Skin of body (tissue), 3 donors: ENCODE measurements at places on chromosomes 11 and 22. TPM values are rescaled to one million over a fixed set of nuclear protein-coding genes. Genes with fewer than 3 reads are reported as not detected.

GRCh38 chr22:42327462-42328129 is 57.1 kb upstream of the TCF20 start:
- no peak for DNase-seq

- no peak for DNase-seq
Observed at GRCh38 chr22:36775586-36775963, 344 bp downstream of the IFT27 start.

DNA sequence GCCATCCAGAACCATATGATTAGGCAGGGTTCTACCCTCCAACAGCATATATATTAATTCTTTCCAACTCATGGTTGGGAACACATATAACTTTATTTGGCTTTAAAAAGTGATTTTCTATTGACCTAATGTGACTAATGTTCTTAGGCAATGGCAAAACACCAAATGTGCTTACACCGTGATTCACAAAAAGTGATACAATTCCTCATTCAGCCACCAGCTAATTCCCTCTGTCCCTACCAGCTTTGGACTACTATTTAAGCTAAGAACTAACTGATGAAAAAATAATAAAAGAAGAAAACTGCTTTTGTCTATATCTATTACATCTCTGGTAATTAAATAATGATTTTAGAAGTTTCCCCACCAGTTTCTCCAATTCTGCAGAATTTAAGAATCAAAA is 4.7 kb downstream of the CTSC start:
- no peak for DNase-seq

DNA sequence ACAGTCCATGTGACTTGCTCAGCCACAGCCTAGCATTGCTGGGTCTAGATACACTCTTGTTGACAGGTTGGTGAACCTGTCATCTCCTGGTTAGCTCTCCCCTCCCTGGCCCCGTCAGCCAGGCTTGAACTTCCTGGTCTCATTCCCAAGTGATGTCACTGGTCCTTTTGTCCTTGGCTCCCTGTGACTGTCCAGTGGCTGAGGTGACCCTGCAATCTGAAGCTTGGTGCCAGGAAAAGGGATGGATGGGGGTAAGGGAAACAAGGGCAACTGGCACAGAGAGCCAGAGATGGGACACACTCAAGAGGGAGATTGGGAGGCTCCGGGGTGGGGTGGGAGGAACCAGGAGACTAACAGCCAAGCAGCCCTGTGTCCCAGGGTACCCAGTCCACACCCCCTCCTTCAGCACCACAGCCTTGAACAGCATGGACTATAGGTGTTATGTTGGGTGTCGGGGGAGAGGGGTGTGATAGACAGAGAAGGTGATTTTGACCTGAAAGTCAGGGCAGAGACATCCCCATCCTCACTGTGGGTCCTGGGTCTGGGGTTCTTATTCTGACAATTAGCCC is 63.8 kb upstream of the THY1 start:
- no peak for DNase-seq

- DNase-seq, result no peak
Observed at GRCh38 chr11:112281726-112282125, 21.1 kb upstream of the PLET1 start.

GRCh38 chr11:103980108-103980507 is 56.3 kb upstream of the DDI1 start:
- DNase-seq, result no peak

DNA sequence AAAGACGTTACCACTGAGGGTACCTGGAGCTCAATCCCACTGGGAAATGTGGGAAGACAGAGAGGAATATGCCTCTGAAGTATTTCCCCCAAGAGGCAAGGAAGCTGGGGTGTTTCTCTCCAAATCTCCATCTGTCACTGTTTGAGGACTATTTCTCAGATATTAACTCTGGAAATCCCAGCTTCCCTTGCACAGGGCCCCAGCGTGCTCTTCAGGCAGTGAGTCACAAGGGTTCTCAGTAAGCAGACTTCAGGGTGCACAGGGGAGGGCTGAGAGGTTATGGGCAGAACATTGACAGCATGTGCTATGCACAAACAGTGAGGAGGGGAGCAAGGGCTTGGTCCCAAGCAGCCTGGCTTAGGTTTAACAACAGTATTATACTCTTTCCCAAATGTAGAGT is 60.9 kb upstream of the EED start:
- DNase-seq, result no peak

- DNase-seq, result no peak
Observed at GRCh38 chr11:34105957-34106504, 602 bp downstream of the NAT10 start.

SPI1 gene
- 7.5 TPM for total RNA-seq

GRCh38 chr11:19723572-19724342 is 11.1 kb downstream of the NAV2 start:
- DNase-seq, result no peak

EIF3D gene
- 191 TPM for total RNA-seq

DEUP1 gene
- total RNA-seq, result 0.59 TPM

- DNase-seq, result no peak
Observed at GRCh38 chr22:44108076-44108475, 72.6 kb upstream of the PARVG start.

DNA sequence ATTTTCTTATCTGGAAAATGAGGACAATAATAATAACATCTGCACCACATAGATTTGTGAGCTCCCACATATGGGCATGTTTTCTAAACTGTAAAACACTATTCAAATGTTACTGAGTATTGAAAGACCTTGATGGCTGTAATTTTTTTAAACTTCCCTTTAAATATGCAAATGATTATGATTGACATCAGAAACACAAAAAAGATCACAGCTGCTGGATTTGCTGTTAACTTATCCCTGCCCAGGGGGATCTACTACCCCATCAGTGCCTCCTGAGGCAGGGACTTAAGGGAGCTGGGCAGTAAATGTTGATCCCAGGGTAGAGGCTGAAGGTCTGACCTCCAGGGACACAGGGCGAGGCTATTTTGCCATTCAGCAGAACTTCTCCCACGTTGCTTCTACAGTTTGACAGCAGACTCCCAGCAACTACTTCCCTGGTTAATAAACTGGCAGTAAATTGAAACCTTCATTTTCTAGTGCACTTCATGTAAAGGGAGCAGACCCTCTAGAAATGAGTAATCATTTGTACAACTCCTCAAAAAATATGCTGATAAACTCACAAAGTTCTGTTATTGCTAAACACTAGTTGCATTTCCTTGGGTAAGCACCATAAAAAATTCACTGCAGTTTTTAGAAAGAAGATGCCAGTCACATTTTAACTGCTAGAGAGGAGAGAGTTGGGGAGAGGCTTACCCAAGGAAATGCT is 20.3 kb downstream of the TMPRSS5 start:
- no peak for DNase-seq

DNA sequence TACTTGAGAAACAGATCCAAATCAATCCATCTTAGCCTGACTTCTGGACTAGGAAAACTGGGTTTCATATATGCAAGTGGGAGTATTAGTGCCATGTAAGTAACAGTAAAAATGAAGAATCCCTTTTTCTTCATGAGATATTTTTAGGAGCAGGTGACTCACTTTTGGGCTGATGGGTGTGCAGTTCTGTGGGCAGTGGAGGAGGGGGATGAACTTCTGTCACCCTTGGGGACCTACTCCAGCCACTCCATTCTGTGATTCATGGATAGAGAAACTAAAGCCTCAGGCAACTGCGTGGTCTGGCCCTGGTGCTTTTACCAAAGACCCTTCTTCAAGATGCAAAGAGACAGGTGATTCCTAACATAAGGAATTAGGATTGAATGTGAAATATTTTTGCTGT is 208.6 kb upstream of the NARS2 start:
- no peak for DNase-seq

GRCh38 chr11:86671531-86672006 is 847 bp downstream of the ME3 start:
- DNase-seq, result no peak

DNA sequence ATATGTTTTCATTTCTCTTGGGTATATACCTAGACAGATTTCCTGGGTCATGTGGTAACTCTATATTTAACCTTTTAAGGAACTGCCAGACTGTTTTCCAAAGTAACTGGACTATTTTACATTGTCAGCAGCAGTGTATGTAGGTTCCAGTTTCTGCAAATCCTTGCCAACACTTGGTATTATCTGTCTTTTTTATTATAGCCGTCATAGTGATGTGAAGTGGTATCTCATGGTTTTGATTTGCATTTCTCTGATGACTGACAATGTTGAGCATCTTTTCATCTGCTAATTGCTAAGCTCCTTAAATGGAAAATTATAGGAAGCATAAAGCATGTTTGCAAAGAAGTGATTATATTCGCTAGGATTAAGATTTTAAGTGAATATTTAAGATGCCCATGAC is 13.9 kb downstream of the NNMT start:
- no peak for DNase-seq

DNA sequence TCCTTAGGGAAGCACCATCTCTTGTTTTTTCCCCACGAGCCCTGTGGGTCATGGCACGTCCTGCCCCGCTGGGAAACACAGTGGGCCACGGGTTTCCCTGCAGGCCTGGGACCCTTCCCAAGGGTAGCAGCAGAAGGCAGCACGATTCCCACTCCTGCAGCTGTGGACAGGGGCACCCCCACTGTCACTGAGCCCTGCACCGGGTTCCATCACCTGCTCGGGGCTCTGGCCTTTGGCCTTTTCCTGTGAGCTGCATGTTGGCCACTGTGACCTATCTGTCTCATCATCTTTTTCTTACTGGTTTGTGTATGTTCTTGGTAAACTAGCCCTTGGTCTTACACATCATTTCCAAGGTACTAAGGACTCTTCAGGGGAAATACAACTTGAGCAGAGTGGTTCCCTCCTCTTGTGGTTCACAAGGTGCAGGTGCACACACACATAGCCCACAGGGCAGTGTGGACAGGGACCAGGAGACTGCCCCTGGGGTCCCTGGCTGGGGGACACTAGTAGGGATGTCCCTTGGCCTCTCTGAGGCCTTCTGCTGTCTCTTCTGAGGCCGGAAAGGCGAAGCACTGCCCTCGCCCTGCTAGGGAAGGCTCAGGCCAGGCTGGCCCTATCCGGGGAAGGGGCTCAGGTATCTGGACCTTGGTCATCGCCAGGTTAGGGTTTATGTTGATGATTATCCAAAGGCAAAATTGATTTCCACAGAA is 19.0 kb upstream of the TXNRD2 start:
- no peak for DNase-seq

DNA sequence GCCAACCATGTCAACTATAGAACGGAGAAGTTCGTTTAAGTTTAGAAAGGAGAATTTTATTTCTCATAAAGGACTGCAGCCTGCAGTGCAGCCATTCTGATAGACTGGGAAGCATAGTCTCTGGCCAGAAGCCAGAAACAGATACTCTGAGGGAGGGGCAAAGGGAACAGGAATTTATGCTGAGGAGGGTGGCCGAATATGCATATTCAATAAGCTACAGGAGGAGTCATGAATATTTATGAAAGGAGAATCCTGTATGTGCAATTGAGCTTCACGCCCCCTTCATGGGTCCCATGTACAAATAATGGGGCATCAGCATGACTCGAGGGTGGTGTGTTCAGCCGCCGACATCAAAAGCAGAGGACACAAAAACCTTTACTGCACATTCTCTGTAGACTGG is 199.9 kb downstream of the CWF19L2 start:
- DNase-seq, result no peak

DNA sequence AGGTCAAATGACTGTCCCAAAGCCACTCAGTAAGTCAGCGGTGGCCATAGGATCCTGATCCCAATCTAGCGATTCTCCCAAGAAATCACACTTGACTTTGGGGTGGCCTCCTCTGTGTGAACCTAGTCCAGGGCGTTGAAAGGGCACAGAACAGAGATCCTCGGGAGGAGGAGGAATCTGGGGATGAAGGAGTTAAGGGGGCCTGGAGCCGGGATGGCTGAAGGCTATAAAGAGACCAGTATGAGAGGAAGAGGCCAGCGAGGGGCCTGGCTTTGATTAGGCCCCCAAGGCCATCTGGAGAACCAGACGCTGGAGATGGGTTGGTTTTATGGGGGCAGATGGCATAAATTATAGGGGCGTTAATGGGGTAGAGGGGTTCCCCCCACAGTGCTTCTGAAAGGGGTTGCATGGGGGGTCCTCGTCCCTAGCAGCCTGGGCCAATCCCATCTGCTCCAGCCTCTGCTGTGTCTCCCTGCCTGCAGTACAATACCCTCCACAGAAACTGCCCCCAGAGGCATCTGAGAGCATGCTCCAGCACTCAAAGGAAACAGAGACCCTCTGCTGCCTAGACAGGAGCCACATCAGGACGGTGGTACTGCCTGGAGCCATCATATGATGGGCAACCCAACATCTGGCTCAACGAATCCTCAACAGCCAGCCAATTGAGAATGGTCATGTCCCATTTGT is 35.2 kb upstream of the TRIM29 start:
- DNase-seq, result no peak

DNA sequence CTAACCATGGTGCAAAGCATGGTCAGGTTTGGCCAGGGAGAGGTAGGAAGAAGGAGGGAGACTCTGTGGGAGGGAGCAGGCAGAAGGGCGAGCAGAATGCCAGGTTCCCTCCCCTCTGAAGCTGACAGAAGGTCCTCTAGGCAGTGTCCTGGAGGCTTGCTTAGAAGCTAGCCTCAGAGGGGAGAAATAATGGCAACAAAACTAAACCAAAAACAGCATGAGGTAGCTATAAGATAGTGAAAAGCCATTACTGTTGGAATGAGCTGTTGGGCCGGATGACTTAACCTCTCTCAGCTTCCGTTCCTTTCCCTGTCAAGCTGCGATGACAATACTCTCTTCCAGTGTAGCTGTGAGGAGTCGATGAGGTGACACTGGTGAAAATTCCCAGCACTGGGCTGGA is 36.6 kb downstream of the RASSF10 start:
- DNase-seq, result no peak

- DNase-seq, result no peak
Observed at GRCh38 chr11:69654001-69654659, 13.2 kb downstream of the CCND1 start.

DNA sequence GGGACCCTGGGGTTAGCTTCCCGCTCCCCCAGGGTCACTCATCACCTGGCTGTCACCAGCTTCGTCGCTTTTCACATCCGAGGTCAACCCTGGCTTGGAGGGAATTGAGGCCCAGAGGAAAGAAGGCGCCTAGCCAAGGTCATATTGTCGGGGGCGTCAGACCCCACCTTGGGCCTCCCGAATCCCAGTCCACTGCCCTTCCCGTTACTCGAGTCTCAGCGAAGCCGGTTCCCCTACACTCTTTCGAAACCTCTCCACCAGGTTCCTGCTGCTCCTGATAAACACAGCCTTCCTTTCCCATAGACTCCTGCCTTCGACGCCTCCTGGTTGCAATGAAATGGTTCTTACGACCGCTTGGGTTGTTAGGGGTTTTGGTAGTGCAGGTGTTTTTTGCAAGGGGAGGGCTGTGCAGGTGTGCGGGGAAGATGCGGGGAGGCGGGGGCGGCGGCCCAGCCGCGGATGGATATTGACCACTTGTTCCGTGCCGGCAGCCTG is 642 bp downstream of the NAA40 start:
- no peak for DNase-seq

GRCh38 chr11:3947061-3947460 is 91.6 kb downstream of the STIM1 start:
- DNase-seq, result peak; percentile 62

DNA sequence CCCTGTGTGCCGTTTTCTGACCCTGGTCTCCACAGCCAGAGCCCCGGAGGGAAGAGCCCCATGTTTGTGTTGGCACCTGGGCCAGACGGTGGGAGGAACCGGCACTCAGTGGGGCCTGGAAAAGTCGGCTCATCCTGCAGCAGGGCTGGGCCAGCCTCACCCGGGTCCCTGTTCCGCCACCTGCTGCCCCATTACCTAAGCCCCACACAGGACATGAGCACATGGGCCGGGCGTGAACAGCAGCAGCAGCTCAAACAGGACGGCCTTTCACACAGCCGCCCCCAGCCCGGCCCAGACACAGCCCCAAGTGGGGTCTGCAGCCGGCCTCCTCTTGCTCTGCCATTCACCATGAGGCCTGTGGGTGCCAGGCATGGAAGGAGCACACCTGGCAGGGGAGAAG is 302.4 kb downstream of the MN1 start:
- no peak for DNase-seq
